ENCODE measurements at places on chromosomes 12 and 14.

DNA sequence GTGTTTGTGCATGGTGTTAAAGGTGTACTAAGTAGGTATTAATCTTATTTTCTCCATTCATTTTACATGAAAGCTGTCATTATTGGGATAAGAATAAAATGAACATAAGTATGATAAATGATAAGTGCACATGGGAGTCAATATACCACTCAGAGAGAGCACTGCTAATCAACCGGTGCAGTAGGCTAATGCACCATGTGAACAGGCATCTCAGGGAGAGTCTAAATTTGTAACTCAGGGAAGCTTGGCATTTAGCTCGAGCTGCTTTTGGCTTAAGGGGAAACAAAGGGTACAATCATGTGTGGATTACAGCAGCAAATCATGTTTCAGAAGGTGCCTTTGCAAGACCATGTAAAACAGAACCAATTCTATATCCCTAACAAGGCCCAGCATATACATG is 127.4 kb downstream of the MGST1 start:
- no peak for DNase-seq

DNA sequence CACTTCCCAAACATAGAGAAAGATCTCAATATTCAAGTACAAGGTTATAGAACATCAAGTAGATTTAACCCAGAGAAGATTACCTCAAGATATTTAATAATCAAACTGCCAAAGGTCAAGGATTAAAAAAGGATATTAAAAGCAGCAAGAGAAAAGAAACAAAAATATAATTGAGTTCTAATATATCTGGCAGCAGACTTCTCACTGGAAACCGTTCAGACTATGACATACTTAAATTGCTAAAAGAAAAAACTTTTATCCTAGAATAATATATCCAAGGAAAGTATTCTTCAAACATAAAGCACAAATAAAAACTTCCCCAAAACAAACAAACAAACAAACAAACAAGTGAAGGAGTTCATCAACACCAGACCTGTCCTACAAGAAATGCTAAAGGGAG is 92.4 kb downstream of the FSCB start:
- DNase-seq, result no peak

DNA sequence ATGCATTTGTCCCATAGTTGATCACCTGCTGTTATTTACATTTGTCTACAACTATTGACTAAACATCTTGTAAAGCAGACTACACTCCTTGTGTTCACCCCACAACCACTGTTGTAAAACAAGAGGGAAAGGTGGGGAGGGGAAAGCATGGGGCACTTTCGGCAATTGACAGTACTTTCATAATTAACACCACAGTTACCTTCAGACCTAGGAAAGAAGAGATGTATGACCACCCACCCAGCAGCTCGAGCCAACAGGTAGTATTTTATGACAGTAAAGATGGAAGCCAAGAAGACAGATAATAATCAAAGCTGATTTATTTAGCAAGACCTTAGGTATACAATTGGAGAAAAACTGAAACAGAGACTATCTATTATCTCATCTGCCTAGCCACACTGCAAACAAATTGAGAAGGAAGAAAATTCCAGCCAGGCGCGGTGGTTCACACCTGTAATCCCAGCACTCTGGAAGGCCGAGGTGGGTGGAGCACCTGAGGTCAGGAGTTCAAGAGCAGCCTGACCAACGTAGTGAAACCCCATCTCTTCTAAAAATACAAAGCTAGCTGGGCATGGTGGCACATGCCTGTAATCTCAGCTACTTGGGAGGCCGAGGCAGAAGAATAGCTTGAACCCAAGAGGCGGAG is 11.2 kb downstream of the HECTD4 start:
- no peak for DNase-seq

GRCh38 chr12:26062566-26062965 is 62.3 kb downstream of the BHLHE41 start:
- DNase-seq, result no peak

GRCh38 chr14:37851054-37851453 is 255.6 kb downstream of the TTC6 start:
- DNase-seq, result no peak

- no peak for DNase-seq
Observed at GRCh38 chr14:79161571-79161970, 991.4 kb downstream of the NRXN3 start.

DNA sequence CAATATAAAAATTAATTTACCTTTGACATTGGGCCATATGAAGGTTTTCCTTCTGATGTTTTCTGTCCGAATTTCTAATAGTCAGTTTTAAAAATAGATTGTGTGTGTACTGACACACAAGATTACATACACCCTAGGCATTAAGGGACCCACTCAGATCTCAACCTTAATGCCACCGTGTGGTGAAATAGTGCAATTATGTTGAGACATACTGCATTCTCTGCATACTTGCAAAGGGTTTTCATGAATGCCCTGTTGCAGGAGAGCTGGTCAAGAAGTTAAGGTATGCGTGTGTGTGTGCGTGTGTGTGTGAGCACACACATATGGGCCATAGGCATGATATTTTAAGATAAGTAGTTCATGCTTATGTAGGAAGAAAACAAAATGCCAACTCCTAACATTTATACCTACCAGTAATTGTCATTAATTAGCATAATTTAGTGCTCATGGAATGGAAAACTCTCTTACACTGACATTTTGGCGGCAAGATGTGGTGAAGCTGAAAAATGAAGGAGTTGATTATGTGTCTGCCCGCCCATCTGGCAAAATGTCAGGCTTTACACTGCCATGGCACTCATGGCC is 58.8 kb downstream of the PIK3C2G start:
- DNase-seq, result no peak

DNA sequence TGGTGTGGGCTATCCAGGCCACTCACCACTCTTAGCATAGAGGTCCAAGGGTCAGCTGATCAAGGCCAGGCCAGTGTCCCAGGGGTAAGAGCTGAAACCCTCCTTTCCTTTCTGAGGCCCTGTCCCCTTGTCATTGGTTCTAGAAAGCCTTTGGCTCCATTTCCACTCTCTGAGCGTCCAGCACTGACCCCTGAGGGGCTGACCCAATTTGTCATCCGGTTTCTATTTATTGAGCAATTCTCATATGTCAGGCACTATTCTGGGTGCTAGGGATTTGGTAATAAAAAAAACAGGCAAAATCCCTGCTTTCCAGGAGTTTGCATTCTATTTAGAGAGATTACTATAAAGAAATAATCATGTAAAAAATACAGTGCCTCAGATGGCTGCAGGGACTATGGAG is 3.4 kb downstream of the KRT77 start:
- DNase-seq, result no peak

- no peak for DNase-seq
Observed at GRCh38 chr12:24285448-24285847, 336.0 kb upstream of the SOX5 start.

GRCh38 chr14:92253381-92253894 is 69.5 kb upstream of the SLC24A4 start:
- DNase-seq, result no peak

All from stimulated activated CD4-positive, alpha-beta T cell treated with anti-CD3 and anti-CD28 coated beads, Interleukin-15, amount 100 ng/mL, for 1 hour (primary cell).